Mucosa of gallbladder (tissue), 1 donor: ENCODE measurements at places on chromosomes 3 and 15. TPM values are rescaled to one million over a fixed set of nuclear protein-coding genes. Genes with fewer than 3 reads are reported as not detected.

GXYLT2 gene
- total RNA-seq, result 12.1 TPM

SAMMSON gene
- not detected for total RNA-seq

DNA sequence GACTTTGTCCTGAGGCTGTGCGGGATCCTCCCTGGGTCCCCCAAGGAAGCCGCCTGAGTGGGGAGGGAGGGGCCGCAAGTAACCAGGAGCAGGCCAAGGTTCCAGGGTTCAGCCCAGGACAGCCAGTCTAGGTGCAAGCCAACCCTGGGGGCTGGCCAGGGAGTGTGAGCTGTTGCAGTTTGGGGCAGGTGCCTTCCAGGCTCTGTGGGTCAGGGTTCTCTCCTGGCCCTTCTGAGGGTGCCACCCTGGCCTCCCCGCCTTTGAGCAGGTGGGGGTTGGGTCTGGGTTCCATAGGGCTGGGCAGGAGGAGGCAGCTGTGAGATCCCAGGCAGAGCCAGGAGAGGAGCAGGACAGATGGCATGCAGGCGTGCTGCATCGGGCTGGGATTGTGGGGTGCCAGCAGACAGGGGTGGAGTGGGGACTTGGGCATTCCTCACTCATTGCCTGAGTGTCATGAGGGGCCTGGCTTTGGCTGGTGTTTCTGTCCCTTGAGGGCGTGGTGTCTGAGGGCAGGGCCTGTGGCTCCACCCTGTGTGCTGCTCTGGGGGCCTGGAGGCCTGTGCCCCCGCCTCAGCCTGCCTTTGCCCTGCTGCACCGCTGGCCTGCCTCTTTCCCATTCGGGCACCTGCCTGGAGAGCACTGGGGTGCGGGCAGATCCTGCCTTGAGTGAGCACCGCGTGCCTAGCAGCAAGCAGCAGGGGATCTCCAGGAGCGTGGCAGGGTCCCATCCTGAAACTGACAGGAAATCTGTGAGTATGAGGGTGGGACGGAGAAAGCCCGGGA, 18.4 kb downstream of the KLF13 start:
- DNase-seq, result no peak

GRCh38 chr3:139670196-139670595, 7.6 kb downstream of the NMNAT3 start:
- DNase-seq, result no peak

GCSAM gene
- 0.37 TPM for total RNA-seq

DNA sequence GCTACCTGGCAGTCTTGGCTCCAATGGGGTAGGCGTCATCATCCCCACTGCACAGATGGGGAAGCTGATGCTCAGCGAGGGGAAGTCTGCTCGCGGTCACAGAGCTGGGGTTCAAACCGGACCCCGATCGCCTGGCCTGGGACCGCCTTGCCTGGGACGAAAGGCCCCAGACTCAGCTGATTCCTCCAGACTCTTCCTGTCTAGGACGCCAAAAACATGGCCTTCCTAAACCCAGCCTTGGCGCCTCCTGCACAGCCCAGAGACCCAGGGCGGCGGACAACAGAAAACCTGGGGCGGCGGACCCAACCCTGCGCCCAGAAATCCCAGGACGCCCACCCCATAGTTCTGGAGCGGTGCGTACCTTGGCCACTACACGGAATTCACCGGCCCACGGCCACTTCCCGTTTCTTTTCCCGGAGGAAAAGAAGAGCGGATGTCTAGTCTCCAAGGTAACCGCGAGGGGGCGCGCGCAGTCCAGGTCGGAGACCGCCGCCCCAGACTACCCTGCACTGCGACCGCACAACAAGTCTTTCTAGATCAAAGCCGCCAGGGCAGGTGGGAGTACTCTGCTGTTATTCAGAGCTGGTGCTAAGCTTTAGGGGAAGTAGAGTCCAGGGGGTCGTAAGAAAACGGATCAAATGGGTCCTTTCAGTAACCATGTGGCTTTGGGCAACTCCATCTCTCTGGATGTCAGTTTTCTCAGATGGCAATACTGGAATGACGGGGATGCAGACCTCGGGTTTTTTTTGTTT, 4.9 kb upstream of the IL17RD start:
- peak; percentile 65 for DNase-seq

DNA sequence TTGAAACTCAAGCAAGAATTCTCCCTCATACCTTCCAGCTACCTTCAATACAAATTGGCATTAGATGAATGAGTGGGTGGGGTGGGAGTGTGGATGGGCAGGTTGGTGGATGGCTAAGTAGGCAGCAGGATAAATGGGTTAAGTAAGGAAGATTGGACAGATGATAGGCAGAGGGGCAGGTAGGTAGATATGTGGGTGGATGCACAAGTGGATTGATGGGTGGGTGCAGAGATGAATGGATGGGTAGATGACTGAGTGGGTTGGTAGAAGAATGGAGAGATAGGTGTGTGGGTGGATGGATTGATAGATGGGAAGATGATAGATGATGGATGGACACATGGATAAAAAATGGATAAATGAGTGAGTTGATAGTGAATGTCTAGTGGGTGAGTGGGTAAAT, 27.6 kb downstream of the VIPR1 start:
- DNase-seq, result no peak

SST gene
- 3.0 TPM for total RNA-seq

DHX30 gene
- total RNA-seq, result 71.9 TPM

COMMD2 gene
- 27.5 TPM for total RNA-seq

DNA sequence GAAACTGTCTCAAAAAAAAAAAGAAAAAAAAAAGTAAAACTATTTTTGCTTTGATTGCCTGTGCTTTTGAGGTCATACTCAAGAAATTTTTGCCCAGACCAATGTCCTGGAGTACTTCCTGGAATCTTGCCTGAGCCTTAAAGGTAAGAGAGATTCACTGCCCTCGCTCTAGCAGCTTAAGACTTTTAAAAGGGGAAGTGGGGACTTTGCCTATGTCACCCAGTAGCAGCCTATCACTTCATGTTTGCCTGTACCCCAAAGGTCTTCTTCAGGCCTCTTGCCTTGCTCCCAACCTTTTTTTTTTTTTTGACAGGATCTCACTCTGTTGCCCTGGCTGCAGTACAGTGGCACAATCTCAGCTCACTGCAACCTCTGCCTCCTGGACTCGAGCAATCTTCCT, 18.9 kb upstream of the GOLGB1 start:
- DNase-seq, result no peak

GRCh38 chr3:51937014-51937413, 4.7 kb downstream of the RRP9 start:
- no peak for DNase-seq

ZPLD1 gene
- 14.2 TPM for total RNA-seq

- DNase-seq, result no peak
These were observed 117.1 kb downstream of the RAB11A start for GRCh38 chr15:65986416-65986815.

SLC12A1 gene
- total RNA-seq, result not detected

ASB7 gene
- 13.4 TPM for total RNA-seq

DNA sequence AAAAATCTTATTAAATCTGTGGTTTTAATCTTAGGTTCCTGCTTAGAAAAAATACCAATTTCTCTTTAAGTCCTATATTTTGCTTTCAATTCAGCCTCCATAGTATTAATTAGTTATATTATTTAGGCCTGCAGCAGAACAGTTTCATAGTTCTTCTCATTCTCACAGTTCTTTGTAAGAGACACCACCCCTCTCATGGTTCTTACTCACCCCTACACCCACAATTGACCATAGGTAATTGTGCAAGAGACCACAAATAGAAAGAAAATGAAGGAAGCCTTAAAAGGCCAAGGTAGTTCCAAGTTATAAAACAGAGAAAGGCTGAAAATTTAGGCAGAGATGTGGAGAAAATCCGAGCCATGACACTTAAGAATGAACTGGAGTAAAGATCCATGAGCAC, 415.3 kb downstream of the TIGIT start:
- no peak for DNase-seq

- DNase-seq, result no peak
These were observed 15.5 kb downstream of the NTRK3 start for GRCh38 chr15:88241060-88241459.

CEP63 gene
- 17.3 TPM for total RNA-seq

DNA sequence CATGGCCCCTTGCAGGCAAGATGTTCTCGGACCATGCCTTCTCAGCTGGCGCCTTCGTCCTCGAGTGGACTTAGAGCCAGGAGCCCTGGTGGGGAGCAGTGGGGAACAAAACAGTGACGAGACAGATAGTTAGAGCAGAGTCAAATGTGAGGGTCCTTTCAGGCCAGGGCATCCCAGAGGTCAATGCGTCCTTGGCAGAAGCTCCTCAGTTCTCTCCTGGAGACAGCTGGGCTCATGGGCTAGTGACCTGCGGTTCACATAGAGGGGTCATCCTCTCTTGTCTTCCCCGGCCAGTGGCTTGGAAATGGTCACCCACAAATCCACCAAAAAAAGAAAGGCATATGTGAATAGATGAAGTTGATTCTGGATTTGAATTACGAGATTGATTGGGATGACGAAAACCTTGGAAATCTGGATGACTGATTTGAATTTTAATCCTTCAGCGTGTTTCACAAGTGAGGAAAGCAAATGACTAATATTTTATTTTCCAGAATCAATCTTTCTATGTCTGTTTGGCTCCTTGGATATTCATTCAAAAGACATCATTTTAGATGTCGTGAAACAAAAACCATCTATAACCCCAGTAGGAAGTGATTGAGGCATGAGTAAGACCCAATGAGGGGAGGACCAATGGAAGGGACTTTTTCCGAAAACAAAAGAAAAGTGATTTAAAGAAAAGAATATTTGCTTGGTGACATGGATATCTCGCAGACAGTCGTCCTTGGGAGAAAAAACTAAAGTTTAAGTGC, 84.5 kb downstream of the ASB7 start:
- DNase-seq, result no peak

SLC33A1 gene
- total RNA-seq, result 47.8 TPM

GRCh38 chr15:62648954-62649353, 393.6 kb upstream of the TPM1 start:
- DNase-seq, result no peak

ARPP21 gene
- 0.40 TPM for total RNA-seq

BSN gene
- total RNA-seq, result 0.81 TPM

DNA sequence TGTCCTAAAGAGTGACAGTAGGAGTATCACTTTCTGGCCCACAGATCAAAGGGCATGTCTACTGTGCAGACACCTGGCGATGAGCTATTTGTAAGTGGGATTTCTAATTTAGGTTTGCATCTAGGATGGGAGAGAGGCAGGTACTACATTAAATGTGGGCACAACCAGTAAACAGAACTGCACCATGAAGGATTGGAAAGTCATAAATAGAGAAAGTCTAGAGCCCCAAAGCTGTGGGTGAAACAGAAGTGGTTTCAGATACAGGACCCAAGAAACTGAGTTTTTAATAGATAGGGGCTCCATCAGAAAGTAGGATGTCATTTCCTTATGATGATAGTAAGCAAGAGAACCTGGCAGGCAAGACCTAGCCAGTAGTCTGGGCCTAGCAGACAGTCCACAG, 35.2 kb upstream of the SPPL2A start:
- DNase-seq, result no peak

CPNE9 gene
- 0.37 TPM for total RNA-seq

DNA sequence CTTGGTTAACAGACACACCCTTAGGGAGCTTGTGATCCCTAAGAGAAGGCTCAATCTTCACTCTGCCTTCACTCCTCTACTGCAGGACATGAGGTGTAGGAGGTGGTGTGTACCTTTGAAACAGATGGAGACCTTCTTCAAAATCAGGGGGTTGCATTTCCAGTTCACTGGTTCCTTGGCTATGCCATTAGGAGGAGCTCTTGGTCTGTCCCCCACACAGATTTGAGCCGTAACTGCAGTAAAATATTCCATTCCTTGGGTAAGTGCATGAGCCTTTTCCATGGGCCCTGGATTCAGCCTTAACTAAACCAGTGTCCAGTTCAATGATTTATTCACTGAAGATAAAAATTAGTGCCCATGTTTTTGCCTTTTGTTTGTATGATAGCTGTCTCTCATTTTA, 144.6 kb downstream of the MCTP2 start:
- DNase-seq, result no peak

DNA sequence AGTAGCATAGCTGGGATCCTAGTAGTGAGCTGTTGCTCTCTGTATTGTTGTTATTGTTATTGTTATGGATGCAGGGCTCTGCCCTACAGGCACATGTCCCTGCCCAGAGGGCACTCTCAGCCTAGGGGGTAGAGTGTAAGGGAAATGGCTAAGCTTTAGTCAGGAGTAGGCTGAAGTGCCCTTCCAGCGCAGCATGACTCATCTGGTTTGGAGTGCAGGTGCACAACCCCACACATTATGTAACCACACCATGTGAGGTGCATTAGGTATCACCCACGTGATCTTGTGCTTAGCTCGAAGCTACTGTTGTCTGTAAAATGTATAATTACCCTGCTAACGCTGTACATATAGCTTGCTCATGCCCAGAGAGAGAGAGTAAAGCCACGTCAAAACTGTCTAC, 48.3 kb upstream of the TIPARP start:
- no peak for DNase-seq

DNA sequence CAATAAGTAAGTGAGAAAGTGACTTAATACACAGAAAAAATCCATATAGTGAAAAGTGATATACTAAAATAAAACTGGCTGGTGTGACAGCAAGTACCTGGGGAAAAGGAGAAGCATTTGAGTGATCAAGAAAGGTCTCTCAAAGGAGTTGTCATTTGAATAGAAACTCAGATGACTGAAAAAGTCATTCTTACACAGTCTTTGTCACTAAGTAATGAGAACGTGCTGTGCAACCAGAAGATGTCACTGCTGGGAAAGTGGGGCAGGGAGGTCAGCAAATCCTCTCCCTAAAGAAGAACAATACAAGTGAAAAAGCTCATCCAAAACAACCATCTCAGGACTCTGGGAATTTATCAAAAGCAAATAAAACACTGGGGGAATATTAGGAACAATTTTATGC, 317.5 kb upstream of the TRIM42 start:
- no peak for DNase-seq

DNA sequence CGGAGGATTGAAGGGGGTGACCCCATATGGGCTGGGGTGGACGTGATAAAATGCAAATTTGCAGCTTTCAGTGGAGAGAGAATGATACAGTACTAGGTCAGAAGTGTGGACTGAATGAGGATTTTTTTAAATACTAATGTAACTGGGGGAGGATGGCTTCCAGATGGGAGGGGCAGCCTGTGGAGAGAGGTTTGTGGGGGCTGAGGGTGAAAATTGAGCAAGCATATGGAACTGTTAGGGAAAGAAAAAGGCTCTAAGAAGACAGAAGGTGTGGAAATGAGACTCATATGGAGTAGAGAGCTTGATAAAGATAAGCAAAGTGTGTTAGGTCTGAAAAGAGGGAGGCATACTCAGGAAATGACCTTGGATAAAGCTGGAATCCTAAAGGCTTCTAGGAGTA, 926.4 kb downstream of the IGSF11 start:
- DNase-seq, result no peak

GRCh38 chr3:46895204-46895660, 17.7 kb downstream of the PTH1R start:
- peak; percentile 71 for DNase-seq

- peak; percentile 62 for DNase-seq
These were observed 462.0 kb downstream of the PDCD6IP start for GRCh38 chr3:34260271-34261000.

DNA sequence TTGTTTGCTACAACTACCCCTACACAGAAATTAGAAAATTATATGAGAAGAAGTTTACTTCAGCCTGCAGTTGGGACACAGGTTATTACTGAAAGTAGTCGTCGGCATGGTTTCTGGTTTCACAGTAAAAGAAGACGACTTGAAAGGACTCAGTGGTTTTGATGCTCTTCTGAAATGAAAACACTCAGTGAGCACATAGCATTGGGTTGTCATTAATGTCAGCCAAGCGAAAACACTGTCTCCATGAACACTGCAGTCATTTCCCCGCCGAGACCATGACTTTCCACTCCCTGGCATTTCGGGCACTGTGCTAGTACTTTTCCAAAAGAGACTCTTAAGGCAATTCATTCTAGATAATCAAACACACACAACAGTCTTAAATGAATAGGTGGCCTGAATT, 69.2 kb upstream of the ICE2 start:
- DNase-seq, result no peak

RAF1 gene
- total RNA-seq, result 79.5 TPM

- no peak for DNase-seq
These were observed 29.6 kb downstream of the ADCY5 start for GRCh38 chr3:123419181-123419849.
